ENCODE measurements at places on chromosomes 11 and 22.

- no peak for DNase-seq
Measured at GRCh38 chr22:44118645-44119315, 61.9 kb upstream of the PARVG start.

DNA sequence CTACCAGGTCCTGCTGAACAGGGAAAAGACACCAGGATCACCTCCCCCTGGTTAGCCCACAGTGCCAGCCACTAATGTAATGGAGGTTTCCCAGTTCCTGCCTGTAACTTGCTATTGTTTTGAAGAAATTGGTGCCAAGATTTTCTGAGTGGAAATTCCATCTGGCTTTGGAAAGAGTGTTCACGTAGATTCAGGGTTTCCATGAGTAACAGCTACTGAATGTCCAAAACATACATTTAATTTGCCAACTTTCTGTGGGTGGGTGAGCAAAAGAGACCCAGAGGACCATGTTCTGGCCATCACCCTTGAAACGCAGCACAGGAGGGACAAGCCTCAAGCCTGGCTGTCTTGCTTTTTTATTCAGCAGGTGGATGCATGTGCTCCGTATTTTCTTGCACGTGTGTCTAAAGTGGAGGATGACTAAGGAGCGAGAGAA, 8.8 kb upstream of the DKK3 start:
- DNase-seq: no peak

- DNase-seq: no peak
Measured at GRCh38 chr11:10208131-10208575, 85.9 kb downstream of the SBF2 start.

GRCh38 chr11:32103941-32104340, 13.1 kb downstream of the RCN1 start:
- no peak for DNase-seq

DNA sequence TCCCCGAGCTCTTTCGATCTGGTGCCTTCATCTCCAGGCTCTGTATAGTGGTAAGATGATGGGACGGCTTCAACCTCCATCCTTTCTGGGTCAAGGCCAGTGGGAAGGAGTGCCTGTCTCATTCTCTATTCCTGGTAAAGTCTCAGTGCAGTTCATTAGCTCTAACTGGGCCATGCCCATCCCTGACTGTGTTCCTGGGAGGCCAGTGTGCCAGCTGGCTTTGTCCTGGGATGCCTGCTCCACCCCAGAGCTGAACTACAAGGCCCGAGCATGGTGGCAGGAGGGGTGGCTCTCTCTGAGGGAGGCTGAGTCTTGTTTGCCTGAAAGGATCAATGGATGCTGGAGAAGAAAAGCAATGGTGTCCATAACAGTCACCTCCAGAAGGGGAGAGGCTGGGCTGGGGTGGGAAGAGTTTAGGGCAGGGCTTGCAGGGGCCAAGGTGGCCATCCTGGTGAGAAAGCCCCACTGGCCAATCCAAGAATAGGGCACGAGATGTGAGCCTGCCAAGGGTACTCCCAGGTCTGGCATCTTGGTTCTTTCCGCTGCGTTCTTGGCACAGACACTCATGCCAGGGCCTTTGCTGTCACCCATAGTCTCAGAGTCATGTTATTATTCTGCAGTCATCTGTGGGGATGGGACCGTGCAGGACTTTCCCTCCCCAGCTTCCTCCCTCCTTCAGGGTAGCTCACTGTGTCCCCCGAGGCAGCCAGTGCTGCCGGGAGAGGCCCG, 60.1 kb downstream of the PARVB start:
- DNase-seq: no peak
